ENCODE measurements at places on chromosomes 1 and 21.

GRCh38 chr1:109927911-109928321 is 17.3 kb downstream of the CSF1 start:
- DNase-seq = no peak

- no peak for DNase-seq
Measured at GRCh38 chr1:157124855-157125254, 13.3 kb downstream of the ETV3 start.

DNA sequence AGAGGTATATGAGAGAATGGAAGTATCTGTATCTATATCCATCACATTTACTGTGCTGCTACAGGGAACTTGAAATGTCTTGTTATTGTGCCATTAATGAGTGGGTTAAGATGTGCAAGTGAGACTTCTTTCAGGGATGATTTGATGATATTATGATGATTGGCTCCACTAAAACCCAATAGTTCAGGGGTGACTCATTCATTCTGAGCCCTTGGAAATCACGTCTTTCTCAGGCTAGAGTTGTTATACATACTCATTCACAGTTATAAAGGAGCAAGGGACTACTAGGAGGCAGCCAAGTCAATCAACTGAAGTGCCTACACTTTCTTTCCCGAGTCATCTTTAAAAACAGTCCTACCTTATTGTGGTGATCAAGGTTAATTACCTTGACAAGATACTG is 1109.8 kb upstream of the B3GALT2 start:
- DNase-seq = no peak

- no peak for DNase-seq
Measured at GRCh38 chr1:46657775-46658174, 10.4 kb downstream of the ATPAF1 start.

- no peak for DNase-seq
Measured at GRCh38 chr1:92842082-92843045, 10.5 kb downstream of the RPL5 start.

- no peak for DNase-seq
Measured at GRCh38 chr1:162040001-162040400, 16.3 kb upstream of the OLFML2B start.

DNA sequence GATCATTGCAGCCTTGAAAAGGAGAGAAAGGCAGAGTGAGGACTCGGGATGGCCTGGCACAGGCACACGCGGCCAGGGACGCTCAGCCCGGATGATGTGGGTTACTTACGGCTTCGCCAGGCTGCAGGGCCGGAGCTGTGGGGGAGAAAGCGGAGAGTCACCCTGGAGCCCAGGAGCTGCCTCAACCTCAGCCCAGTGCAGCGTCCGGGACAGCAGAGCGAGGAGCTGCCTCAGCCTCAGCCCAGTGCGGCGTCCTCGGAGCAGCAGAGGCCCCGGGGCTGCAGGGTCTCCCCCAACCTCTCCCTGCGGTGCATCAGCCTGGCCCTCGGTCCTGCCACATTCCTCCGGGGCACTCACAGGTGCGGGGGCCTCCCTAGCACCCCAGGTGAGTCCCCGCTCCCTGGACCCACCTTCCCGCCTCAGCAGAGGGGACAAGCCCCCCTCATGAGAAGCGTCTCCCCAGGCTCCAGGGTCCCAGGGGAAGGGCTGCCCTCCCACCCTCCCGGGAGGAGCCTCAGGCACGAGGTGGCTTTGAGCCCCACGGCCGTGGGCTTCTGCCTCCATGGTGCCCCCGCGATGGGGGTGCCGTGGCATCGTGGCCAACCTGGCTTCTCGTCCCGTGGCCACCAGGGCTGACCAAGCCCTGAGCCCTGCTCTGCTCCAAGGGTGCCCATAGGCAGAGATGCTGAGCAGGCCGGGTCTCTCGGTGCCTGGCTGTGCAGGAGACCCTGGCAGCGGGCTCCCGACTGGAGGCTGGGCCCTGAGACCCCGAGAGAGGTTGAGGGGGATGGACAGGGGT is 10.5 kb upstream of the RNF223 start:
- no peak for DNase-seq

- DNase-seq = no peak
Measured at GRCh38 chr21:37319551-37319950, 47.0 kb upstream of the DYRK1A start.
